SK-N-SH (cell line): ENCODE measurements at places on chromosomes 3 and 15.

- no peak for DNase-seq
Observed at GRCh38 chr3:126124896-126125295, 41.0 kb upstream of the SLC41A3 start.

DNA sequence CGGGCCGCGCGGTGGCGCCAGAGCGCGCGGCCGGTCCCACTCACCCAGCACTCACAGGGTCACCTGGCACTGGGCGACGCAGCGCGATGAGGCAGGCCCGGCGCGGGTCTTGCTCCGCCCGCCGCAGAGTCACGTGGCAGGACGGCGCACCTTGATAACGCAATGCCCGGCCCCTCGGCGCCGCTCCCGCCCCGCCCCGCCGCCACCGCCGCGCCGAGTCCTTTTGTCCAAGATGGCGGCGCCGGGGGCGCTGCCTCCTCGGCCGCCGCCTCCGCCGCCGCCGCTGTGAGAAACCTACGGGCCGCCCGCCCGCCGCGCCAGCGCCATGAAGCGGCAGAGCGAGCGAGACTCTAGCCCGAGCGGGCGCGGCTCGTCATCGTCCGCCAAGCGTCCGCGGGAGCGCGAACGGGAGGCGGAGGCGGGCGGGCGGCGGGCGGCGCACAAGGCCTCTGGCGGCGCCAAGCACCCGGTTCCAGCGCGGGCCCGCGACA lies at the start of gene RBM15B:
TSS of gene RBM15B (plus strand) at position 211 of the 491 bp plus-strand sequence. CDS start at position 326, 115 bp downstream.
- peak; percentile 98 for DNase-seq

- DNase-seq = no peak
Observed at GRCh38 chr15:48423896-48424475, 92.8 kb downstream of the DUT start.

- no peak for DNase-seq
Observed at GRCh38 chr3:49566312-49566711, 12.0 kb downstream of the BSN start.

- DNase-seq = no peak
Observed at GRCh38 chr3:115855911-115856310, 232.6 kb downstream of the GAP43 start.

GRCh38 chr3:184029443-184029842 lies 2.1 kb upstream of the HTR3D start:
- no peak for DNase-seq

- DNase-seq = no peak
Observed at GRCh38 chr3:25532431-25533162, 104.5 kb downstream of the RARB start.

GRCh38 chr15:78640527-78641101 lies 396 bp downstream of the CHRNB4 start:
- peak; percentile 88 for DNase-seq

DNA sequence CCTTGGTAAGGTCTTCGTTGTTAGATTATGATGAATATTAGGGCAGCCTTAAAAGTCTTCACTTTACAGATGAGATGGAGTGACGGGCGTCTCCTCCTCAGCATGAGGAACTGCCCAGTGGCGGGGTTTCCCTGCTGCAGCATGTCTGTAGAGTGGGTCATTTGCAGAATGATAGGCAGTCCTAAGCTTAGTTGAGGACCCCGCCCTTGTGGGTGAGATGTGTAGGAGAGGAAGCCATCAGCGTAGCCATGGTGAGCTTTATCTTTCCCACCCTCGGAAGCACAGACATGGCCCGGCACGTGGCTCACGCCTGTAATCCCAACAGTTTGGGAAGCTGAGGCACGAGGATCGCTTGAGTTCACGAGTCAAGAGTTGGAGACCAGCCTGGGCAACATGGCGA lies 877 bp downstream of the NIT2 start:
- DNase-seq = peak; percentile 47

- DNase-seq = no peak
Observed at GRCh38 chr3:11914651-11915050, 68.0 kb upstream of the TAMM41 start.

DNA sequence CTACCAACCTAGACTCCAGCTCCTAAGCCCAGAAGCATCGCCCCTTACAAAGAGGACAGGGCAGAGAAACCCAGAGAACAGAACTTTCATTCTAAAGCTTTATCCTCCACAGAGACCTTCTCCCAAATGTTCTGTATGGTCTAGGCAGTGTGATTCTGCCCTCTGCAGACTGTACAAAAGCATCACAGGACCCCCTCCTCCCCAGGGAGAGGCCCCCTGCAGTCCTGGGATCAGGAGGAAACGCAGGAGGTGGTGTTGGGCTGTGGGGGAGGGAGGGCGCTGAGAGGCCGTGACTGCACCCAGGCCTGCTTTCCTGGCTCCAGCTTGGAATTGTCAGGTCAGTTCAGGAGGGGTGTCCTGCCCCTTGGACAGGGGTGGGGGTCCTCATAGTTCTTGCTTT lies 101.3 kb downstream of the DGKG start:
- DNase-seq = peak; percentile 52

DNA sequence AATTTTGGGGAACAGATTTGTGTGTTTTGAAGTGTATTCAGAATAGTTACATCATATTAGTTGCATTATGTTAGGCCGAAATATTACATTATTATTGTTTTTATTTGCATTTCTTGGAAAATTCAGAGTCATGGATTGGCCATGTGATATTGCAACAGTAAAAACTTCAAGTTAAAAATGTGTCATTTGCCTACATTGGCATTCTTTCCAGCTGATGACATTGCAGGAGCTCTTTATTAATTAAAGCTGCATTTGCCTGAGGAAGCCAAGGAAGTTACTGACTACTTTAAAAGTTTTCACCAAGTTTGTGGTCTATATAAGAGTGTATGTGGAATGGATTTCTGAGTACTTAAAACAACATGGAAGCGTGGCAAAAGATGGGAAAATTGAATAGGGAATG lies 726.4 kb upstream of the SGO1 start:
- DNase-seq = no peak
